Activated CD4-positive, alpha-beta memory T cell treated with anti-CD3 and anti-CD28 coated beads, Interleukin-2, amount 10 ng/mL, durations not matched to agents 7 days and 5 days (primary cell): ENCODE measurements at places on chromosomes 12 and 14.

DNA sequence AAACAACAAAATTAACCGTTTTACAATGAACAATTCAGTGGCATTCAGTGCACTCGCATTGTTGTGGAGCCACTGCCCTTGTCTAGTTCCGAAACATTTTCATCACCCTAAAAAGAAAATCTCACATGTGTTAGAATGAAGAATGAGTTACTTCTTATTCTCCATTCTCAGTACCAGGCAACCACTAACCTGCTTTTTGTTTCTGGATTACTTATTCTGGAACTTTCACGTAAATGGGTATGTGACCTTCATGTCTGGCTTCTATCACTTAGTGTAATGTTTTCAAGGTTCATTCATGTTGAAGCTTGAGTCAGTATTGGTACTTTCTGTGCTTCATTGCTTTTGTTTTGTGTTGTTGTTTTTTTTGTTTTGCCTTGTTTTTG lies 15.6 kb downstream of the RCOR1 start:
- DNase-seq, result no peak

GRCh38 chr12:127125607-127126259 lies 1141.2 kb upstream of the TMEM132C start:
- DNase-seq, result peak; percentile 47

DNA sequence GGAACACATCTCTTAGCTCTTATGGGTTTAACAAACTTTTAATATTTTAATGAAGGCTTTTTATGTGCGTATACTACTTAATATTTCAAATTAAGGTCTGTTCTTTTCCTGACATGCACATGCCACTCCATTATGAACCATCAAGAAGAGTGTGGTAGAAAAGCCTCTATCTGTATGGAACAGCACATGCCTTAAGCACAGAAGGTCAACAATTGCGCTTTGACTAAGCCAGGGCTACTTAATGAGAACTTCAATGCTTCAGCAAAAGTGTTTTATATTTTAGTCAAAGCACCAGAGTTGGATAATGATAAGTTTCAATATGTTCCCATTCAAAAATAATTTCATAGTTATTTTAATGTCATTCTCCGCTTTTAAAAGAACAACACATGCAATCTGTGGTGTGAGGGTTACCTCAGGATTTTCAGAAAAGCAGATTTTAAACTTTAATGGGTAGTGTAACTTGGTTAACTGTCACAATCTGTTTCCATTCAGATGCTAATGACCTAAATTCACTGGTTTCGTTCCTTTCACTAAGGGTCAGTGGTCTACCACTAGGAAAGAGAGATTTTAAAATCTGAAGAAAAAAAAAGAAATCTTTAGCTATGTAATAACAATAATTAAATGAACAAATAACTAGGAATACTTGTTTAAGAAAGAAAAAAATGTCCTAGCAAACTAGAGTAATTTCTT lies 193.4 kb upstream of the NOVA1 start:
- DNase-seq, result no peak

- no peak for DNase-seq
Observed at GRCh38 chr14:52950410-52950897, 396 bp downstream of the FERMT2 start.

- DNase-seq, result no peak
Observed at GRCh38 chr14:41868396-41868795, 261.7 kb downstream of the LRFN5 start.

- DNase-seq, result no peak
Observed at GRCh38 chr14:59627011-59627520, 50.5 kb upstream of the CCDC175 start.

- no peak for DNase-seq
Observed at GRCh38 chr12:110972866-110973265, 52.5 kb upstream of the MYL2 start.

DNA sequence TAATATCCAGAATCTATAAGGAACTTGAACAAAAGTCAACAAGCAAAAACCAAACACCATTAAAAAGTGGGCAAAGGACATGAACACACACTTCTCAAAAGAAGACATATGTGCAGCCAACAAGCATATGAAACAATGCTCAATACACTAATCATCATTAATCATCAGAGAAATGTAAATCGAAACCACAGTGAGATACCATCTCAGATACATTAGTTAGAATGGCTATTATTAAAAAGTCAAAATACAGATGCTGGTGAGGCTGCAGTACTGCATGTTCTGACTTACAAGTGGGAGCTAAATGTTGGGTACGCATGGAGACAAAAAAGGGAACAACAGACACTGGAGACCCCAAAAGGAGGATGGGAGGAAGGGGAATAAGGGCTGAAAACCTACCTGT lies 67.1 kb downstream of the BLTP3B start:
- DNase-seq, result no peak

DNA sequence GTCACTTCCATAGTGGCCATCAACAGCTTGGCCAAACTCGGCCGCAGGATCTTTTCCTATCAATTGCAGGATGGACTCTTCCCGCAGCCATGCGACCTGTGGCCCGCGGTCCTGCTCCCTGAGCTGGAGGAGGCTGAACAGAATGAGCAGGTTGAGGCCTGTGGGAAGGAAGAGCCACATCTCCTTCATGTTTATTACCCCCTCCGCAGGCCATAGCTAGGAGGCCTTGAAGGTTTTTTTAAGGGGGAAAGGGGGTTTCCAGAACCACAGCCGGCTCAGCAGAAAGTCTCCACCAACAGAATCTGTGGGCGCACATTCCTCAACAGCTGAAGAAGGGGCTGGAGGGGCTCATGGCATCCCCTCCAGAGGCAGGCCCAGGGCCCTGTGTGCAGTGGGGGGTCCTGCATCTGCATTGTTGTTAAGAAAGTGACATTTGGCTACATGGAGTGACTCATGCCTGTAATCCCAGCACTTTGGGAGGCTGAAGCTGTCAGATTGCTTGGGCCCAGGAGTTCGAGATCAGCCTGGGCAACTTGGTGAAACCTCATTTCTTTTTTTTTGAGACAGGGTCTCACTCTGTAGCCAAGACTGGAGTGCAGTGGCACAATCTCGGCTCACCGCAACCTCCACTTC lies 25.2 kb upstream of the PPP1R13B start:
- no peak for DNase-seq
